Posterior vena cava (tissue), 2 donors: ENCODE measurements at places on chromosomes 1 and 21. TPM values are rescaled to one million over a fixed set of nuclear protein-coding genes. Genes with fewer than 3 reads are reported as not detected.

SPRR2F gene
- not detected for total RNA-seq

DFFB gene
- total RNA-seq, result 5.2 TPM

TESK2 gene
- total RNA-seq, result 3.0 TPM

BRDT gene
- not detected for total RNA-seq

RIMKLA gene
- 0.74 TPM for total RNA-seq
